ENCODE measurements at places on chromosomes 7 and 10. TPM values are rescaled to one million over a fixed set of nuclear protein-coding genes. Genes with fewer than 3 reads are reported as not detected.

The CYREN gene
- 38.6 TPM for total RNA-seq

The ITPRID1 gene
- not detected for total RNA-seq

The PEX1 gene
- 19.4 TPM for total RNA-seq

The LRIT2 gene
- not detected for total RNA-seq

The CYP3A7 gene
- not detected for total RNA-seq

The FKBP9 gene
- total RNA-seq = 0.78 TPM

The PRKAG2 gene
- total RNA-seq = 26.5 TPM

The CHST3 gene
- total RNA-seq = 0.03 TPM

The TUBB8 gene
- not detected for total RNA-seq

The CYP26A1 gene
- total RNA-seq = not detected

The PODXL gene
- total RNA-seq = 1.5 TPM

The NANOS1 gene
- 0.73 TPM for total RNA-seq
